ENCODE measurements at places on chromosomes 13 and 19.

GRCh38 chr13:107266657-107267056 lies 698.7 kb upstream of the ARGLU1 start:
- DNase-seq: no peak

DNA sequence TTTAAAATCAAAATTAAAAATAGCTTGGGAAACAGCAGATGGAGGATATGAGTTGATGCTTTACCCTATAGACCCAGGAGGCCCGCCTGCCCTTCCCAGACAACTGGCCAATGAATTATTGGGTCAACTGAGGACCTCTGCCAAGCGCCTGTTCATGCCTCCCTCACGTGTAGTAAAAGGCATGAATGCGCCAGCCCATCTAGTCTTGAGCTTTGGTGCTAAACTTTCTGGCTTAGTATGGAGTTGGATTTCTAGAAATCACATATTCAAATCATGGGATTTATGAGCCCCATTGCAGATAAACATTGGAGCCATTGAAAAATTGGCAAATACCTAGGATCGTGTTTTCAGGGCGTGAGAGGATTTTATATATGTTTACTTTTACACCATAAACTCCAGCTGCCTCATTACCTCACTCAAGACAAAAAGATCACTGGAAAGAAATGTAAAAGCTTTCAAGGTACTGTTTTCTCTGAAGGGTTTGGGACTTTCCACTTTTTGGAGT lies 47.1 kb downstream of the COL4A2 start:
- no peak for DNase-seq

DNA sequence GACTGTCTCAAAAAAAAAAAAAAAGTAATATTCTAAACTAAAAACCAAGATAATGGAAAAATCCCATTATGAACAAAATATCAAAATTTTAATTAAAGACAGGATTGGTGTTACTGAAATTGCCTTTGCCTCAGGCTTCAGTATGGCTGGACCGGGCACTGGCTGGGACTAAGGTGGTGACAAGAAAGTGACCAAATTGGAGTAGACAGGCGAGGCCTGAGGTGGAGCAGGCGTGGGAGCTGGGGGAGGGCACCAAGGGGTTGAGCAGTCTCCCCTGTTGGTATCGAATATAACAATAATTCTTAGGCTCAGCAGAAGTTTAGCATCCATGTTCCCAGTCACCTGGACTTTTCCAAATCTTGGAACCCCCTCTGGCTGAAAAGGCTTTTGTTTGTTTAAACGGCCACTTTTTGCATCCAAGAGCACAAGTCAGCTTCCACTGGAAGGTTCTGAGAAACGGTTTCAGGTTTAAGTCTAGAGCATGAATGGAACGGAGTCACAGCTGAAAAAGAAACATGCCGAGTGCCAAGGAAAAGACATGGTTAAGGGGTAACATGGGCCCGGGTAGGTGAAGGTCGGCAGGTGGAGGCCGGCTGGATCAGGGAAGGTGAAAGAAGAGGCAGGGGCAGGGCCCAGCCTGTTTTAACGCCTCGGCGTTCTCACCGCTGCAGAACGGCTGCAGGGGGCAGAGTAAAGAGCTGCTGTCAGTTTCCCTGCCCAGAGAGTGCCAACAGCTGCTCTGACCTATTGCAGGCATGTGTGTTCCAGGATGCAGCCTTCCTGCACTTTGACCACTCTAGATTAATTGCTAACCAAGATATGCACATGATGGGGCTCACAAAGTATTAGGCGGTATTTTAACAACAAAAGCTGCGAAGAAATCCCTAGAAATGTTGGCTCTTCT lies 104.4 kb downstream of the TM9SF2 start:
- DNase-seq: peak; percentile 13

DNA sequence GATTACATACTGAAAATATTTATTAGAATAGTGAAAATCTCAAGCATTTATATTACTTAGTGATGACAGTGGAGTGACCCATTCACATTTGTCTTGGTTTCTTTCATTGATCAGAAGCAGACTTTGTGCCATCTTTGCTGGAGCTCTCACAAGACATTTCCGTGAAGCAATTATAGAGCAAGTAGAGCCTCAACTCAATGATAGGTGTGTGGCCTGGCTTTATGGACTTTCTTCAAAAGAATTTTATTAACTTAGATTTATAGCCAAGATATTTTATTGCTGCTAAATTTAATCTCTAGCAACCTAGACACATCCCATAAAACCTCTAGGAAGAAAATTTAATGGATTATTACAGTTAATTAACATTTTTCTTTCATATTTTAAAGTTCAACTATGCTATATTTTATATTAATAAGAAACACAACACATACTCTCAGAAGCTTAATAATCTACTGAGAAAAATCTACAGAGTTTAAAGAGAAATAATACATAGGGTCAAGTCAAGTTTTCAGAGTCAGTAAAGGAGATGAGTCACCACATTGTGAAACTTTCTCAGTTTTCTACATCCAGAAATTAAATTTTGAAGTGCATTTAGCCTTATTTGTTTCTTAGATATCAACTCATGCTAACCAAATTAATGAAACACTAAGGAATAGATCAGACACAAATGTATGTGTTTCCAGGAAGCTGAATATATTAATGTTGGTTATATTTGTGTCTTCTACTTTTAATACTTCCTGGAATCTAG lies 160.5 kb downstream of the LACC1 start:
- no peak for DNase-seq

- DNase-seq: no peak
Measured at GRCh38 chr13:19606152-19606551, 27.3 kb upstream of the MPHOSPH8 start.

DNA sequence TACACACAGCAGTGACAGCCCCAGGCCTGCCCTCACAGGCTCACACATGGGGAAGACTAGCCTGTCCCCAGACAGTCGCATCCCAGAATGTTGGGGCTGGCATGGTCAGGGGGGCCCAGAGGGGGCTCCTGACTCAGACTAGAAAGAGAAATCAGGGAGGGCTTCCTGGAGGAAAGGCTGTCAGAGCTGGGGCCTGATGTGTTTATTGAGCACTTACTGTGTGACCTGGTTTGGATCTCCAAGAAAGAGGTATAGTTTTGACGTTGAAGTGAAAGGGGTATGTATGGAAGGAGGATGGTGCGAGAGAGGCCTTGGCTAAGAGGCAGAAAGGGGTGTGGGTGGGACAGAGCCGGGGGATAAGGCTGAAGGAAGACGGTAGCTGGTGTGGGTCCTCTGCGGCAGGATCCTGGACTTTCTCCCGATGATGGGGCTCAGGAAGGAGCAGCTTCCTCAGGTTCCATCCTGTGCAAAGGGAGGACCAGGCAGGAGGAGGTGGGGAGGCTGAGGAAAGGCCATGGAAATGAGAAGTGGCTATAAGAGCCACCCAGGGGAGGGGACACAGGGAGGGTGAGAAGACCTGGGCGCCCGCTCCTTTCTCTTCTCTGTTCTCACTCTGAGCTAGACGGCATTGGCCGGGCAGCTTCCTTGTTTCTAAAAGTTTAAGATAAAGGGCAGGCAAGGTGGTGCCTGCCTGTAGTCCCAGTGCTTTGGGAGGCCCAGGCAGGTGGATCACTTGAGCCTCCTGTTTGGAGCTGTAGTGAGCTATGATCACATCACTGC lies 16.1 kb upstream of the BCL3 start:
- no peak for DNase-seq

- no peak for DNase-seq
Measured at GRCh38 chr19:30304540-30304939, 67.6 kb upstream of the ZNF536 start.

DNA sequence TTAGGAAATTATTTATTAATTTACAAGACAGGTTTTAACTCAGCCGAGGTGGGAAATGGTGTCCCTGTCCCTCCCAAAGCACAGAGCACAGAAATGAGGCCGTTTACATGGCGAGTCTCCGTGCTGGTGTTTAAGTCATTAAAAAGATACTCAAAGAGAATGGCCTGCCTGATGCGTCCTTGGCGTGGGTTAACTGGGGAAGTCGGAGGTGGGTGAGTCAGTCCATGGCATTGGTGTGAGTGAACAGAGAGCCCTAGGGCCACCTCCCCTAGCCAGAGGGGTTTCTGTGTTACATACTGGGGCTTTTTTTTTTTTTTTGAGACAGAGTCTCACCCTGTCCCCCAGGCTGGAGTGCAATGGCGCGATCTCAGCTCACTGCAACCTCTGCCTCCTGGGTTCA lies 3.9 kb downstream of the FEM1A start:
- DNase-seq: no peak

- DNase-seq: no peak
Measured at GRCh38 chr19:5738423-5738822, 18.0 kb downstream of the CATSPERD start.

- no peak for DNase-seq
Measured at GRCh38 chr13:24863748-24864540, 100.0 kb downstream of the RNF17 start.

- DNase-seq: no peak
Measured at GRCh38 chr13:51330791-51331190, 8.7 kb upstream of the SERPINE3 start.

- no peak for DNase-seq
Measured at GRCh38 chr13:114128348-114128623, 4.1 kb downstream of the RASA3 start.

DNA sequence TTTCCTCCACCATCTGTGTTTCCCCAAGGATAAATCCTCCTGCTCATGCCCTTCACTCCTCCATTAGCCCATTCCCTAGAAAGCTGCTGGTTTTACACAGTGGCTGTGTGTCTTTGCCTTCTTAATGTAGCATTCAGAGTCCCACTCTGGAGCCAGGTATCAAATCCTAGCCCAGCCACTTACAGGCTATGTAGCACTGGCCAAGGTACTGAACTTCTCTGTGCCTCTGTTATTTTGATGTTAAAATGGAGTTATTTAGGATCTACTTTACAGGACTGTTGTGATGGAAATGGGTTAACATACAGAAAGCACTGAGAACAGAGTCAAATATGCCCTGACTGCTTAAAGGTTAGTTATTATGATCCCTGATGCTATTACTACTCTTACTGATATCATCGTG lies 1.5 kb upstream of the ZSCAN4 start:
- no peak for DNase-seq

DNA sequence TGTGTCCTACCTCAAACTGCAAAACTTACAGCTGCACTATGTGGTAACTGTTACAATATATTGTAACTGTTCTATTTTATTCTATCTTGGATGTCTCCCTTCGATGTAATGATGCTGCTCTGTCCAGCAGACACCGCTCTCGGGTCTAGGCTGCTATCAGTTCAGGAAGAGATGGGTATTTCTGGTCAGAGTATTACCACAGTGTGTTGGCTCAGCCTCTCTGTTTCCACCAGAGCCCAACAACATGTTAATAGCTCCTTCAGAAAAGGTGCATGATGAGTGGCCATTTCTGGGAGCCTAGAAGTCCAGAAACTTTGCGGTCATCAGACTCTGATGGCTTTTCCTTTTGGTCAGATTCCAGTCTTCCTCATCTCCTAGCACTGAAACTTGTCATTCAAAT lies 35.9 kb upstream of the IGFL1 start:
- no peak for DNase-seq

GRCh38 chr19:8648240-8648639 lies 17.8 kb downstream of the NFILZ start:
- no peak for DNase-seq

GRCh38 chr13:74930402-74931165 lies 551.4 kb downstream of the TBC1D4 start:
- no peak for DNase-seq

- DNase-seq: no peak
Measured at GRCh38 chr13:102609696-102610095, 12.9 kb downstream of the TPP2 start.

DNA sequence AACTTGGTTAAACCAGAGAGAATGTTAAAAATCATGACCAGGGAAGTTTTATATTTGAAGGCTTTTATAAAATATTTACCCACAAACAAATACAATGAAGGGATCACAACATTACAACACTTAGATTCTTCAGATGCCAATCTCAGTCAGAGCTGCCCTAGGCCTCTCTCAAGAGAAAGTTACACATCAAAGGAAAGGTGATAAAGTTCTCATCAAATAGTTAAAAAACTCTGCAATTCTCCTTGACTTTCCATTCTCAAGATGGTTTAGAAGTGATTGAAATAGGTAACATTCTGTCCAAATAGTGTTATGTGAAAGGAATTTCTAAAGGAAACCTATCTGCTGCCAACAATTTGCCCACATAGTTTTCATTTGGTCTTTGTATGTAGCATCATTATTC lies 1115.2 kb upstream of the MIR17HG start:
- no peak for DNase-seq

- DNase-seq: no peak
Measured at GRCh38 chr19:33100894-33101644, 20.1 kb downstream of the GPATCH1 start.

DNA sequence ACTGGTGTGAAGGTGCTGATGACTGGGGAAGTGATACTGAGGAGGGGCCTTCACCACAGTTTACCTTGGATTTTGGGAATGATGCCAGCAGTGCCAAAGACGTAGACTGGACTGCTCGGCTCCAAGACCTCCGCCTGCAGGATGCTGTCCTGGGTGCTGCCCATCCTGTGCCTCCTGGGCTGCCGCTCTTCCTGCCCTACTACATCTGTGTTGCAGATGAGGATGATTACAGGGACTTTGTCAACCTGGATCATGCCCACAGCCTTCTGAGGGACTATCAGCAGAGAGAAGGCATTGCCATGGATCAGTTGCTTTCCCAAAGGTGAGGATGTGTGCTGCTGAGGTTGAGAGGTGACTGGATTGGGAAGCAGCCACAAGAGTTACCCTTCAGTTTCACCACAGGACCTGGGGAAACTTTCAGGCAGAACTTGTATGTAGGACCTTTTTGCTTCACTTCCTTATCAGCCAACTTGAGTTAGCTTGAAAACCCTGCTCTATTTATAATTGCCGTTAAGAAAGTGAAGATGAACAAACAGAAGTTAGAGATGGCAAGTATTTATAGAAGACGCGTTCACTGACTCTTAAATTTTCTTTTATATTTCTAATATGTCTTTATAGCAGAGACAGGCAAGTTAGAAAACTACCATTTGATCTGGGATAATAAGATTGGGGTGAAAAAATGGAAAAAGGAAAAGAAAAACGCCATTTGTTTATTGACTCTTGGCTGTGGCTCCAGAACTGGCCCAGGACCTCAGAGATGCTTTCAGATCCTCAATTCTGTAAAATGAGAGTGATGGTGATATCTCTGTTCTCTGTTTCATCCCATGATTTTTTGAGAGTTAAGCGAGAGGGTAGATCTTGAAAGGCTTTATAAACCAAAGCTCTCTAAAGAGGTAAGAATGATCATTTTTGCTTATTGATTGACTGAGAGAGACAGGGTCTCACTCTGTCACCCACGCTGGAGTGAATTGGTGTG lies 5.3 kb downstream of the PDCD2L start:
- DNase-seq: no peak

- no peak for DNase-seq
Measured at GRCh38 chr13:99075268-99076191, 97.7 kb upstream of the DOCK9 start.

Data from stimulated activated CD4-positive, alpha-beta T cell treated with anti-CD3 and anti-CD28 coated beads, TNF-alpha, amount 100 ng/mL, for 4 hours (primary cell).